MV-4-11 (cell line): ENCODE measurements at places on chromosomes 2 and 18.

DNA sequence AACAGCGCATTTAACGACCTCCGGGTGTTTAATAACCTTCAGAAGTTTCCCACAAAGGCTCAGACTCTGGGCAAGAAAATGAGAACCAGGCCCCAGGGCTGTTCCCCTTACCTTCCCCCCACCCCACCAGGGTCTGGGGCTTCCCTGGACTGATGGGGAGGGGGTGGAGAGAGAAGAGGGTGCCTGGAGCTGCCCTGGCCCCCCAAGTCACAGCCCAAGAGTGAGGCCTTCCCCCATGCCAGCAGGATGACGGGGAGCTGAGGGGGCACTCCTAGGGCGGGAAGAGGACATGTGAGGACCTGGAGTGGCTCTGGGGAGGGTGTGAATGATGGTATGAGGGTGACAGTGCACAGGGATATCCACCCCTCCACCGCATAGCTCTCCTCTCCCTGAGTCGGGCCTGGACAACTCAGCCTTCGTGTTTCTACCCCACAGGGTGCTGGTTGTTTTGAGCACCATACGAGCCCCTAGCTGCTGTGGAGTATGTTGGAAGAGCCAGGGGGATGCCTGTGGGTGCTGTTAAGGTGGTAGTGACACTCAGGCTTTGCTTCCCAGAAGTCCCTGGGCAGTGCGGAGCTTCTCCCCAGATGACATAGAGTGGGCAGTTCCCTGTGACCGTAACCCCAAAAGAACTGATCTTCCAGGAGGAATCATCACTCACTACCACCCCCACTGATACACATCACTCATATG lies 3.9 kb downstream of the PKDCC start:
- DNase-seq = no peak

GRCh38 chr2:45962177-45962921 lies 310.9 kb downstream of the PRKCE start:
- DNase-seq = no peak

- DNase-seq = no peak
Observed at GRCh38 chr2:53751728-53752127, 15.9 kb upstream of the CHAC2 start.

GRCh38 chr2:229445019-229445418 lies 173.9 kb upstream of the PID1 start:
- peak; percentile 42 for DNase-seq

- peak; percentile 34 for DNase-seq
Observed at GRCh38 chr2:162029287-162029901, 44.6 kb downstream of the DPP4 start.

GRCh38 chr2:111930875-111931274 lies 32.5 kb downstream of the MERTK start:
- DNase-seq = peak; percentile 31

DNA sequence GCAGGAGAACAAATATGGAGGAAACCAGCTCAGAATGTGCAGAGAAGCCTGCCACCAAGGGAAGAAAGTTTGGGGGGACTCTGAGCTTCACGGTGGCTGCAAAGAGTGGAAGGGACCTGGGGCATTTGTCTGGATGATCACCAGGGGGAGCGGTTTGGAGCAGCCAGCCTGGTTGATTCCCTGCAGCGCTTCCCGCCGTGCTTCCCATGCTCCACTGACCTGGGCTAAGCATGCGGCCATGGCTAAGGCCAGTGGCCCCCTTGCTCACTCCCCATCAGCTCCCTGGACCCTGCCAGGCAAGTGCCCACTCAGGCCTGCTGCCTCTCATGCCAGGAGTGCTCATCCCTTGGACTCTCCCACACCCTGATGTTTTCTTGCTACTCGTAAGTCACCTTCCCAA lies 27.0 kb downstream of the NTSR2 start:
- DNase-seq = no peak

- no peak for DNase-seq
Observed at GRCh38 chr2:83808878-83809277, 650.2 kb downstream of the SUCLG1 start.

GRCh38 chr2:99348173-99348572 lies 11.0 kb downstream of the EIF5B start:
- peak; percentile 35 for DNase-seq

- no peak for DNase-seq
Observed at GRCh38 chr2:52414561-52415295, 1352.9 kb upstream of the CHAC2 start.

GRCh38 chr2:62407401-62407800 lies 98.6 kb downstream of the TMEM17 start:
- no peak for DNase-seq
